Activated CD4-positive, alpha-beta T cell treated with anti-CD3 and anti-CD28 coated beads, Interleukin-2, amount 10 ng/mL, durations not matched to agents 24 days and 14 days (primary cell): ENCODE measurements at places on chromosomes 4 and X.
A peak's percentile ranks its signal among the peaks of the same experiment; 100 is the strongest.

- DNase-seq = no peak
Observed at GRCh38 chr4:16284050-16284449, 57.8 kb upstream of the TAPT1 start.

GRCh38 chr4:11428231-11428898 is at the start of gene HS3ST1:
Gene HS3ST1, minus strand, starts transcription at chr4:11428894. Its CDS starts 28,889 bp downstream, at chr4:11400005.
- DNase-seq = no peak

DNA sequence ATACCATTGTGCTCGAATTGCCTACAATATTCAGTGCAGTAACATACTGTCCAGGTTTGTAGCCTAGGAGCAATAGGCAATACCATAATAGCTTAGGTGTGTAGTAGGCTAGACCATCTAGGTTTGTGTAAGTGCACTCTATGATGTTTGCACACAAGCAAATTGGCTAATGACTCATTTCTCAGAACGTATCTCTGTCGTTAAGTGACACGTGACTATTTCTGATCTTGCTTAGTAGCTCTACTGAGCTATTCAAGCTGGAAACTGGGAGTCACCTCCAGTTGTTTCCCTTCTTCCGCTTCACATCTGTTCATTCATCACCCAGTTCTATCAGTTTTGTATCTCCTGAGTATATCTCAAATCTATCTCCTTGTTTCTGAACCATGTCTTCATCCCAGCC is 86.1 kb downstream of the HNRNPD start:
- no peak for DNase-seq

- no peak for DNase-seq
Observed at GRCh38 chrX:24037729-24038128, 10.7 kb upstream of the KLHL15 start.

DNA sequence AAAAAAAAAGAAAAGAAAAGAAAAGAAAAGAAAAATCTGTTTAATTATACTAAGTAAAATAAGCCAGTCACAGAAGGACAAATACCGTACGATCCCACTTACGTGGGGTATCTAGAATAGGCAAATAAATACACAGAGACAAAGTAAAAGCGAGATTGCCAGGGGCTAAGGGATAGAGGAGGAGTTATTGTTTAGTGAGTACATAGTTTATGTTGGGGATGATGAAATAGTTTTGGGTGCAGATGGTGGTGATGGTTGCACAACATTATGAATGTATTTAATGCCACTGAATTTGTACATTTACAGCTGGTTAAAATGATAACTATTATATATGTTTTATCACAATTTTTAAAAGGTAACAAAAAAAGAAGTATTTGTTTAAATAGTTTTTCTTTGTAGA is 7.1 kb downstream of the CA5B start:
- peak; percentile 3 for DNase-seq

- no peak for DNase-seq
Observed at GRCh38 chr4:156991161-156991560, 19.6 kb upstream of the PDGFC start.

- no peak for DNase-seq
Observed at GRCh38 chr4:81667539-81667938, 195.8 kb upstream of the RASGEF1B start.
